ENCODE measurements at places on chromosomes 4 and X.

GRCh38 chr4:83217721-83218522 lies 66.7 kb downstream of the COQ2 start:
- DNase-seq = no peak

- peak; percentile 93 for DNase-seq
These were observed 1.4 kb upstream of the TEC start for GRCh38 chr4:48270951-48271473.

DNA sequence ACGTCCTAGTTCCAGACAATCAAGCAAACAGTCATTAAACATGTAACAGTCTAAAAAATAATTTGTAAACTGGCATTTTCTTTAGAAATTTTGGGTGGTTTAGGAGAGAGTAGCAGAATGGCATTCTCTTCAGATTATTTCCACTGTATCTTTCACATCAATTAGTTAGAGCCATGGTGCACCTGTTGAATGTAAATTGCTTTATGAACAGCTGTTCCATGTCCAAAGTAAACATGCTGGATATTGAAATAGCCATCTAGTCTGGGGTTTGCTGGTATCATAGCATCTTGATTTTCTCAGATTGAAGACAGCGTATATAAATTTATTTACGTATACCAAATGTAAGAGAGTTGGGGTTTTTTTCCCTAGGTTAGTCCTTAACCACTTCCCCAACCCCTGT lies 143.6 kb downstream of the RCHY1 start:
- no peak for DNase-seq

- DNase-seq = no peak
These were observed 155.2 kb downstream of the SH2D1A start for GRCh38 chrX:124501586-124501985.

DNA sequence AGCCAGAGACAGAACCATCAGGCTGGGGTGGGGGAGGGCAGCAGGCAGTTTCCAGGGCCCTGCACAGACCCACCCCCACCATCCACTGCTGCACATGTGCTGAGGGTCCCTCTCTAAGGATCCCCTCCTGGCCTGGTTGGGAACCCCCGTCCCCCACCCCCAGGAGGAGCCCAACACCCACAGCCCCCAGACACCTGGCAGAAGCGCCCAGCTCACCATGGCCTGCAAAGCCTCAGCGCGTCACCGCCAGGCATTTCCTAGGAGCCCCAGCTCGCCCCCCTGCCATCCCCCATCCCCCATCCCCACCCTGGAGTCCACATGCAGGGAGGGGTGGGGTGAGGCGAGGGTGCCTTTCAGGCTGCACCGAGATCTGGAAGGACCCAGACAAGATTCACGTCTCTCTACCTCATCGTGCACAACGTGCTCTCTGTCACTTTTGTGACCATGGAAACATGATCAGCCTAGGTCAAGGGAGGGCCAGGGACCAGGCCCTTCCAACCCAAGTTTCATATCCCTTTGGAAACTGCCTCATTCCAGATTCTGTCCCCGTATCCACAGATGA lies 9.3 kb downstream of the MXD4 start:
- DNase-seq = no peak

GRCh38 chr4:55386840-55387239 lies 8.9 kb upstream of the TMEM165 start:
- DNase-seq = no peak

DNA sequence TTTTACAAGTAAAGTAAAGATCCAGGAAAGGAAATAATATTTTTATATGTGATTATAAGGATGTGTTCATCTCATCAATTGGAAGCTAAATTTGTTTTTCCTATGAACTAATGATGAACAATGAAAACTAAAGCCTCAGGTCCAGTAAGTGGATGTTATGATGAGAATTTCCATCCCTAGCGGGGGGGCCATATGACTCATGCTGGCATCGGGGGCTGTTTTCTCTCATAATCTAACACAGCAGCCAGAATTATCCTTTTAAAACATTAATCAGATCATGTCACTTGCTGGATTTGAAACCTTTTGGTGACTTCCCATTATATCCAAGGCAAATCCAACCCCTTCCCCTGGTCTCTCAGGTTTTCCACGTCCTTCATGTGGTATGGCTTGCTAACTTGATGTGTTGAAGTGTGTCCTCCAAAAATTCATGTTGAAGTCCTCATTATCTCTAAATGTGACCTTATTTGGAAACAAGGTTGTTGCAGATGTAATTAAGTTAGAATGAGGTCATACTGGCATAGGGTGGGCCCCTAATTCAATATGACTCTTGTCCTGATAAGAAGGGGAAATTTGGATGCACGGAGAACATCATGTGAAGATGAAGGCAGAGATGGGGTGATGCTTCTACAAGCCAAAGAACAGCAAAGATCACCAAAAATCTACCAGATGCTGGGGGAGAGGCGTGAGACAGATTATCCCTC lies 96.8 kb downstream of the AKAP4 start:
- no peak for DNase-seq

DNA sequence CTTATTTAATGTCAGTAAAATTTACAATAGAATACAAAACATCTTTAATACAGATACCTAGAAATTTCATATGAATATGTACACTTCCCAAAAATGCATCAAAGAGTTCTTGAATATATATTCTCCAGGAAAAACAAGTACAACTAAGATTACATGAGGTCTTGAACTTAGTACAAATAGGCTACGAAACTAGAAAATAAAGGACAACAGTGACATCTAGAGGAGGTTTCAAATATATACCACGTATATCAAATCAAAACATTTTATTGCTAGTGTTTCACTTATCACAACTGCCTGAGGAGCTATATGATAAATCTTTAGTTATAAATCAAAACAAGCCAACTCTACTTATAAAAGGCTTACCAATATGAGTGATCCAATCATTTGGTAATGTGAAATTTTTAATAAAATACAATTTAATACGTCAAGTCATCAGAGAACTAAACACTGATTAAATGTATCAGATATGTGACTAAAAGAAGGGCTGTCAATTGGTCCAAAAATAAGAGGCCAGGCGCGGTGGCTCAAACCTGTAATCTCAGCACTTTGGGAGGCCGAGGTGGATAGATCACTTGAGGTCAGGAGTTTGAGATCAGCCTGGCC lies 36.6 kb downstream of the ANAPC10 start:
- DNase-seq = peak; percentile 38

GRCh38 chr4:181538431-181538830 lies 704.8 kb upstream of the TENM3 start:
- DNase-seq = no peak

GRCh38 chrX:31909850-31910572 lies 838.2 kb upstream of the FTHL17 start:
- no peak for DNase-seq

- DNase-seq = no peak
These were observed 20.0 kb upstream of the S100G start for GRCh38 chrX:16629909-16630308.

DNA sequence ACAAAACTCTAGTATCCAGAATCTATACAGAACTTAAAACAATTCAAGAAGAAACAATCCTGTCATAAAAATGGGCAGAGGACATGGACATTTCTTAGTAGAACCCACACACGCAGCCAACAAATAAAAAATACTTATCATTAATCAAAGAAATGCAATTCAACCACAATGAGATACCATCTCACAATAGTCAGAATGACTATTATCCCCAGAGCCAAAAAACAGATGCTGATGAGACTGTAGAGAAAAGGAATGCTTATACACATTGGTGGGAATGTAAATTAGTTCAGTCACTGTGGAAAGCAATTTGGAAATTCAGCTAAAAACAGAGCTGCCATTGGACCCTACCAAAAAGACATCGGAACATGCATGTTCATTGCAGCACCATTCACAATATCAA lies 37.9 kb downstream of the RAB40AL start:
- no peak for DNase-seq

DNA sequence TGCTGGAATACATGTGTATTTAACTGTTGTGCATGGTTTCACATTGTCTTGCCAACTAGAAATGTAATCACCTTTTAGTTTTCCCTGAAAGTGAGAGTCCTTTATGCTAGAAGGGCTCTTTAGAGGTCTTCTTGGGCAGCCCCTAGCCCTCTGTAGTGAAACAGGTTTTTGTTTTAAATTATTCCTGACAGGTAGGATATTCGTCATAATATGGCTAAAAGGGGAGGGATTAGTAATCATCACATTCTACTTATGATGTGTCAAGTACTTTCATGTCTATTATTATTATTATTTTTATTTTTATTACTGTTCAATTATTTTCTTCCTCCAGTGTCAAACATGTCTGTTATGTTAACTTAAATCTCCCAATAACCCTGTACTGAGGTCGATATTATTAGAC lies 35.5 kb downstream of the MSN start:
- no peak for DNase-seq

- DNase-seq = no peak
These were observed 34.7 kb downstream of the ARSF start for GRCh38 chrX:3075959-3076358.

- DNase-seq = no peak
These were observed 6.9 kb downstream of the GAGE10 start for GRCh38 chrX:49310371-49310770.

DNA sequence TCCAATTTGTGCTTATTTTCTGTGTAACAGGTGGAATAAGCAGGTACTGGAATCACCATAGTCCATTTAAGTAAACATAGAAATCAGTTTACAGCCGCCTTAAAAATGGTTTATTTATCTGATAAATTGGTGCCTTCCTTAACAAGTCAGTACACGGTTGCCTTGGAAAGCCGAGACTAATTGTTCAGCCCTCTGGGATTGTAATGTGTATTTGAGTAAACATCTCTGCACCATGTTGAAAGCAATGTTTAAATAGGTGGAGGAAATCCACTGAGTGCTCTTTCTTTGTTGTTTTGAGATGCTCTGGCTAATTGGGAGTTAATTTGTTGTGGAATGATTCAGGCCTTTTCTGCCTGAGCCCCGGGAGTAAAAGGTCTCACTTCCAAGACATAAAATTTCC lies 45.7 kb upstream of the ADRA2C start:
- no peak for DNase-seq

DNA sequence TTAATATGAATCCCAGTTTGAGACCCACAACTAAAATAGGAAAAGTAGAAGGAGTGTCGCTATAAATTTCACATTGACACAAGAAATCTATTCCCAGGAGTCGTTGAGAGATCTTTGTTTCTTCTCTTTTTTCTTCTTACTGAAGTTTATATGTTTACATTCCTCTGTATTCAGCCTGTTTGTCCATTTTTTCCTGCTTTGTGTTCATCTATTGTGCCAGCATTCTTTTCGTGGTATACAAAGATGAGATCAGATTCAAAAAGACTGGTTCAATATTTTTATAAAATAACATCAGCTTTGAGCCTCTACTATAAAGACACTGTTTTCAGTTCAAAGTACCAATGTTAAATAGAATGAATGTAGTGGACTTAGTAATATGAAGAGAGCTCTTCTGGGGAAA lies 95.4 kb upstream of the MYOZ2 start:
- DNase-seq = no peak

- DNase-seq = no peak
These were observed 45.8 kb upstream of the CLCN4 start for GRCh38 chrX:10110984-10111363.

- DNase-seq = no peak
These were observed 42.2 kb upstream of the AFAP1 start for GRCh38 chr4:7981738-7982394.

GRCh38 chr4:8770518-8771257 lies 101.0 kb downstream of the HMX1 start:
- no peak for DNase-seq

DNA sequence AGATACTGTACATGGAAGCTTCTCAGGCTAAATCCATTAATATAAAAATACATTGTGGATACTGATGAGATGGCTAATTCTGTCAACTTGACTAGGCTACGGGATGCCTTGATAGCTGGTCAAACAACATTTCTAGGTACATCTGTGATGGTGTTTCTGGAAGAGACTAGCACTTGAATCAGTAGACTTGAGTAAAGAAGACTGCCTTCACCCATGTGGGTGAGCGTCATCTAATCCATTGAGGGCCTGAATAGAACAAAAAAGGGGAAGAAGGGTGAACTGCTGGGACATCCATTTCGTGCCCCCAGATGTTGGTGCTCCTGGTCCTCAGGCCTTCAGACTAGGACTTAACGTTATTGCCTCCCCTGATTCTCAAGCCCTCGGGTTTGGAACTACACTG lies 3.7 kb upstream of the SRP72 start:
- DNase-seq = no peak

- no peak for DNase-seq
These were observed 35.3 kb upstream of the PTPN13 start for GRCh38 chr4:86558797-86559196.

- no peak for DNase-seq
These were observed 324.1 kb upstream of the EMCN start for GRCh38 chr4:100841911-100842310.

Measured in thymus (tissue), 14 donors.